Urinary bladder (tissue), 4 donors: ENCODE measurements at places on chromosomes 2 and 18. TPM values are rescaled to one million over a fixed set of nuclear protein-coding genes. Genes with fewer than 3 reads are reported as not detected.
A peak's percentile ranks its signal among the peaks of the same experiment; 100 is the strongest.

DNA sequence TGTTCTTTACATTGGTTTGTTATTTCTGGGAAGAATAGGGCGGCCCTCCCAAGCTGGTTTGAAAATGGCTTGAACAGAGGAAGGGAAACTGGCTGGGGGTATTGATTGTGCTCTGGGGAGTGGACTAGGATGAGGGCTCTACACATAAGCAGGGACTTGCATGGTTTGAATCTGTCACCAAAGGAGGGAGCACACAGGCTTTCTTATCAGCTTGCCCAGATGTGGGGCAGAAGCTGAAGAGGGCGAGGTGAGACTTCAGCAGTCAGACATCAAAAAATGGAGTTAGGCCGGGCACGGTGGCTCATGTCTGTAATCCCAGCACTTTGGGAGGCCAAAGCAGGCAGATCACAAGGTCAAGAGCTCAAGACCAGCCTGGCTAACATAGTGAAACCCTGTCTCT is 7.2 kb upstream of the RAB12 start:
- no peak for DNase-seq

DNA sequence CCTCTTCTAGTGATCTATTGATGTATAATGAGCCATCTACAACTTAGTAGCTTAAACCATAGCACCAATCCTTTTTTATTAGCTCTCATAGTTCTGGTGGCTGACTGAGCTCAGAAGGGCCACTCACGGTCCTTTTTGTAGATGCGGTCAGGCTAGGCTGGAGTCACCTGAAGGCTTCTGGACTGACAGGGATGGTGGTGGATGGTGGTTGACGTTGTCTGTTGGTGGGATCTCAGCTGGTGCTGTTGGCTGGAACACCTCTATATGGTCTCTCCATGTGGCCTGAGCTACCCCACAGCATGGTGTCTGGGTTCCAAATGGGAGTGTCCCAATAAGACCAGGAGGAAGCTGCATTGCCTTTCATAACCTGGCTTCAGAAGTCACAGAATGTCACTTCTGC is 68.0 kb downstream of the BCL2L11 start:
- no peak for DNase-seq

DNA sequence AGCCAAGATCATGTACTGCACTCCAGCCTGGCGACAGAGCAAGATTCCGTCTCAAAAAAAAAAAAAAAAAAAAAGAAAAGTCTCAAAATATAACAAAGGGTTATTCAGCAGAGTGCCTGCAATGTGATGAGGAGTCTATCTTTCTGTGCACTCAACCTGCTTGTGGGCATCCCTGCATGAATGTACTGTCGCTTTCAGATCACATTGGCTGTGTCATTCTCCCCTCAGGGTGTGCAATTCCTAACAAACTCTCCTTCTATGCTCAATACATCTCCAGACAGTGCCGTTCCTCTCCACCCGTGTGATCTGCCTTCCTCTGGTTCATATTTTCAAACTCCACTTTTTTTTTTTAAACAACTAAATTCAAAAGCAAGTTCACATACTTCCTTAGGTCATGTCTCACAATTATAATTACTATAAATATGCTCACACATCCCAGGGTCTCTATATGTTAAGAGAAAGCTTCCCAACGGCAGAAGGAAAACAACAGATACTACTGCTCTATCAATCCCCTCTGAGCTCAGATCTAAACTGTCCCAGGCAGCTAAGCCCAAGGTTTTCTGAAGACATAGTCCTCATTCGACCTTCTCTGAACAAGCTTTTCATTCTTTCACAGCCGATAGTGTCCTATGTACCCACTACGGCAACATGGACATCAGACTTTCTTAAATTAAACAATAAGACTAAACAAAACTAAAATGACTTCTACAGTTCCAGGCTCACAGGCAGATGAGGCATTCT is 35.2 kb downstream of the PTMA start:
- DNase-seq = no peak

- no peak for DNase-seq
Measured at GRCh38 chr2:29273685-29274611, 158.7 kb downstream of the CLIP4 start.

- DNase-seq = no peak
Measured at GRCh38 chr2:233152541-233152940, 92.4 kb downstream of the INPP5D start.

- DNase-seq = no peak
Measured at GRCh38 chr2:182870227-182870626, 3.8 kb upstream of the FRZB start.

- no peak for DNase-seq
Measured at GRCh38 chr2:35931626-35932025, 424.0 kb upstream of the CRIM1 start.

DNA sequence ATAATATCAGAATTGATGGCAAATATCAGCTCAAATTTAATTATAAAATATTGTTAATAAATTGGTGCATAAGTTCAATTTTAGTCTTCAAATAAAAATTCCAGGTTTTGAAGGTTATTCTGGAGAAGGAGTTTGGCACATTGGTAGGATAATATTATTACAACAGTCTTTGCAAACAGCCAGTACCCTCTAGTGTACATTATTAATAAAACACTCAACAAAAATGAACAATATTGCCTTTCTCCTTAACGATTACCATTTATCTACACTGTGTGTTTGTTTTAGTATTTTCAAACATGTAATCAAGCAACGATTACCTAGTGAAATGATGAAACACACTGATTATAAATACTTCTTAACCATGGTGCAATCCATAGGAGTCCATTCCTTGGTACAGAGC is 334.0 kb upstream of the FSIP2 start:
- no peak for DNase-seq

DNA sequence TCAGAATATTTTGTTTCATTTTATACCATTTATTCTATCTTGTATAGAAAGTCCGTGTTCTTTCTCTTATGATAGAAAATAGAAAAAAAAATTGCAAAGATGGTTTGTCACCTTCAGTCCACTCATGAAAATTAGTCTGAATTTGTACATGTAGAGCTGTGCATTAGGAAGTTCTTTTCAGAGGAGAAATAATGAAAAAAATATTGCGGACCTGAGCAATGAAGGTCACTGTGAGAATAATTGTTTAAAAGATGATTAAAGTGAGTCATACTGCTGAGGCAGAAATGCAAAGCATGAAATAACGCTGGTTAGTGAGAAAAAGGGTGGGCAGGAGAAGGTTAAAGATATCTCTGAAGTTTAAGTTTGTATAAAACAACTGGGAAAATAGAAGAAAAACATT is 431.1 kb downstream of the TMX3 start:
- no peak for DNase-seq

- DNase-seq = no peak
Measured at GRCh38 chr2:179252423-179252822, 12.2 kb downstream of the SESTD1 start.

Gene ARHGEF33
- 2.1 TPM for total RNA-seq

DNA sequence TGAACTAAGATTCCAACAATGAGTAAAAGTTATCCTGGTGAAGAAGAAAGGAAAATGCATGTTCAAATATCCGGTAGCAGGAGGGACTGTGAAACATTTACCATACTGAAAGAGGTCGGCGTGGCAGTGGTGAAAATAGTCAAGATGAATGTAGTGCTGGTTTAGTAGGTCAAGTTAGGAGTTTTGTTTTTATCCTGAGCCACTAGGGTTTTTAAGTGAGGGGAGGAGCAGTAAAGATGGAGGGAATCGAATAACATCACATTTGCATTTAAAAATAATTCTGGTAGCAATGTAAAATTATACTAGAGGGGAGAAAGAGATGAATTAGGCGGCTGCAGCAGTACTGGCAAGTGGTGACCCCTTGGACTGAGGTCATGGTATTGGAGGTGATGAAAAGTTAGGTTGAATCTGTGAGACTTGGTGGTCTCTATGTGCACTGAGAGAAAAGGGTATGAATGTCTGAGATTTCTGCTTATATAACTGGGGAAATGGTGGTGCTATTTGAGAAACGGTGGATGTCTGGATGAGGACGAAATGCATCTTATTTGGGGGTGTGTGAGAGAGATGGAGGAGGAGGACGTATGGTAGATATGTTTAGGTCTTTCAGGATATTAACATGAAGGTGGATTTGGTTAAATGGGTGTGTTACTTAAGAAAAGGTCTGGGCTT is 5.9 kb downstream of the VAPA start:
- no peak for DNase-seq

- DNase-seq = no peak
Measured at GRCh38 chr2:146385031-146385430, 1459.8 kb upstream of the ACVR2A start.

- DNase-seq = no peak
Measured at GRCh38 chr18:41972067-41972925, 17.3 kb downstream of the PIK3C3 start.

- no peak for DNase-seq
Measured at GRCh38 chr2:181947273-181947672, 38.4 kb upstream of the PPP1R1C start.

DNA sequence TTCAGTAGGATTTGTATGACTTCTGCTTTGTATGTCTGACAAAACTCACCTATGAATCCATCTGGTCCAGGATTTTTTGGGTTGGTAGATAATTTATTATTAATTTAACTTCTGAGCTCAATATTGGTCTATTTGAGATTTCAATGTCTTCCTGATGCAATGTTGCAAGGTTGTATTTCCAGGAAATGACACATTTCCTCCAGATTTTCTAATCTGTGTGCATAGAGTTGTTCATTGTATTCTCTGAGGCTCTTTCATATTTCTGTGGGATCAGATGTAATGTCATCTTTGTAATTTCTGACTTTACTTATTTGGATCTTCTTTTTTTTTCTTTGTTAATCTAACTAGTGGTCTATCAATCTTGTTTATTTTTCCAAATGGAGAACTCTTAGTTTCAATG is 584.7 kb upstream of the SETBP1 start:
- no peak for DNase-seq

GRCh38 chr2:217667512-217667911 is 335.3 kb downstream of the TNS1 start:
- peak; percentile 56 for DNase-seq

DNA sequence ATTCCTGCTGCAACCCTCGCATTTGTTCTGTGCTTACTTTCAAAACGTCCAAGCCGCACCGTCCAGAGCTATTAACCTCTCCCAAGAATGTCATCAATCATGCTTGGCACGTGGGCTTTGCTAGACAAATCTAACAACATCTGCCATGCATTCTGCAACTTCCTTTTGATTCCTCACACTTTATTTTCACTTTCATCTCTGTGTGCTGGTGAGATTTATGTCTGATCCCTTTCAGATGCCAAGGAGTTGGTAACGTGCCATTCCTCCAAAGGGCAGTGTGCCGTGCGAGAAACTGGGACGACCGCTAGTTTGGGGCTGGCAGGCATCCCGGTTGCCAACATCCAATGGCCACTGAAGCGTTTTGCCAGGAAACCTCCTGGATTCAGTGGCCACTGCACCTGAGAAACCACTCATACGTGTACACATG is 230.0 kb upstream of the PARD3B start:
- DNase-seq = no peak

DNA sequence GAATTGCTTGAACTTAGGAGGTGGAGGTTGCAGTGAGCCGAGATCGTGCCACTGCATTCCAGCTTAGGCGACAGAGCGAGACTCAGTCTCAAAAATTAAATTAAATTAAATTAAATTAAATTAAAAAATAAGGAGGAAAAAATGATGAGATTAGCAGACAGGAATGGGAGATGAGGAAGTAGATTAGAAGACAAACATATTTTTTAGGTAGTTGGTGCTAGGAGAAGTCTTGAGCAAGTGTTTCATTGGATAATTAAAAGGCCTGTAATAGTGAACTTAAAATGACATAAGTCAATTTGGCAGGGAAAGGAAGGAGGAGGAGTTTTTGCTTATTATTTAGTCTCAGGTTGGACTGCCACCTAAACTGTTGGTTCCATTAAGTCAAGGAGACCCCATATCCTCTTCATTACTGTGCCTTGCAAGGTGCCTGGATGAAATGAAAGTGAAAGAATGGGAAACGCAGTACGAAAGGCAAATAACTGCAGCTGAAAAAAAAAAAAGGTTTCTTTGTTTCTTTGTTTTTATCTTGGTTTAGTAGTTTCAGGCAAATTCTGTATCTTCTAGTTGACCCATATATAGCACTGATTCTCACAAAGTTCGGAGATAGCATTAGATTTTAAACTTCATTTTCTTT is 162.0 kb downstream of the SLC8A1 start:
- no peak for DNase-seq

Gene NEUROD1
- total RNA-seq = not detected

Gene OSGEPL1
- total RNA-seq = 20.4 TPM

Gene MEP1B
- 0.11 TPM for total RNA-seq

- no peak for DNase-seq
Measured at GRCh38 chr2:229181641-229182040, 89.4 kb downstream of the PID1 start.

Gene LBH
- 48.9 TPM for total RNA-seq

Gene ALPP
- total RNA-seq = not detected

- no peak for DNase-seq
Measured at GRCh38 chr18:4107049-4107467, 348.0 kb downstream of the DLGAP1 start.

GRCh38 chr2:127398239-127398590 is 10.4 kb upstream of the MAP3K2 start:
- DNase-seq = peak; percentile 43

DNA sequence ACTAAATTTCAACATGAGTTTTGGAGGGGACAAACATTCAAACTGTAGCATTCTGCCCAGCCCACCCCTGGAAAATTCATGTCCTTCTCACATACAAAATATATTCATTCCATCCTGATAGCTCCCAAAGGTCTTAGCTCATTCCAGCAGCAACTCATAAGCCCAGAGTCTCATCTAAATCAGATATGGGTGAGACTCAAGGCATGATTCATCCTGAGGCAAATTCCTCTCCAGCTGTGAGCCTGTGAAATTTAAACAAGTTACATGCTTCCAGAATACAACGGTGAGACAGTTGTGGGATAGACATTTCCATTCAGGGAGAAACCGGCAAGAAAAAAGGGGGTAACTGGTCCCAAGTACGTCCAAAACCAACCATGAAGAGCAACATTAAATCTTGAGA is 43.5 kb upstream of the FAHD2A start:
- no peak for DNase-seq

DNA sequence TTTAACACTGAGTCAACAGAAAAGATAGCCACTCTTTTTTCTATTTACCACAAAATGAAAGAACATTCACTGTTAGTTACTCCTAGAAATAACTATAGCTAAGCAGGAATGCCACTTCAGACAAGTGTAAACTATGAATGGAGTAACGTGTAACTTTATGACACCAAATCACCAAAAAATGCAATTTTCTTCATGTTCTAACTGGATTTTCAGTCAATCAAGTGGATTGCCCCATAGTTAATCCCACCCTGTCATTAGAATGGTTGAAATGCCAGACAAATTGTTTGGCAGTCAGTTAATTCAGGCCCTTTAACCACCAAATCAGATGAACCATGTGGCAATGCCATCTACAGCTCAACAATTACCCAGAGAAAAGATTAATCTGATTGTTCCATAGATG is 9.9 kb downstream of the EPHA4 start:
- DNase-seq = no peak

Gene PLEK
- total RNA-seq = 12.4 TPM

- no peak for DNase-seq
Measured at GRCh38 chr2:160909781-160910242, 250.4 kb upstream of the TANK start.

DNA sequence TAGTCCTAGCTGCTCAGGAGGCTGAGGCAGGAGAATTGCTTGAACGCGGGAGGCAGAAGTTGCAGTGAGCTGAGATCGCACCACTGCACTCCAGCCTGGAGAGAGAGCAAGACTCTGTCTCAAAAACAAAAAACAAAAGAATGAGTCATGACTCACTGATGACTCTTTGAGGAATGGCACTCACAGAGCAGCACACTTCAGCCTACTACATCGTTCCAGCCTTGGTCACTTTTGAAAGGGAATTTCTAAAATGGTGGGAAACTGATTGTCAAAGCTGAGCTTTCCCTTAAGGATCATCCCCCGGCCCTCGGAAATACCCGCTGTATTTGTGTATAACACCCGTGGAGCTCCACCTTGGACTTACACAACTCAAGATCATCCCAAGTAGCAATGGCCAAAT is 217.3 kb upstream of the HS6ST1 start:
- DNase-seq = no peak
